Hematopoietic multipotent progenitor cell treated with erythropoietin and hydrocortisone succinate and interleukin-3 and kit ligand, for 15 days (in vitro differentiated cells): ENCODE measurements at places on chromosomes 6 and 20.
A peak's percentile ranks its signal among the peaks of the same experiment; 100 is the strongest.

DNA sequence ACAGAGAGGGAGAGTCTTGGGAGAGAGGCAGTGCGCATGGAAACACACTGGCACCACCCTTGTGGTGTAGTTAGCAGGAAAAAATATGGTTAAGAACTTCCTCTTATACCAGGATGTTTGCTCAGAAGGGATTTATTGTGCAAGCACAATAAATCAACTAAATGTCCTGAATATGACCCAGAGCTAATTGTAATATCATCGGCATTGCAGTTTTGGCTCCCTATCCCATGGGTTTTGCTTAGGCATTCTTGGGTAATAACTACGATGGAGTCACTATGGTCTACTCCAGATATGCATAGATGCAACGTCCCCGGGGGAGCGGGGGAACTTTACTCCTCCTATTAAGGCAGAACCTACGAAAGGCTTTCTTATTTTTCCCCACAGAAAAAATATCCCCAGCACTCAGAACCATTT lies 751.6 kb downstream of the EYS start:
- DNase-seq, result no peak

DNA sequence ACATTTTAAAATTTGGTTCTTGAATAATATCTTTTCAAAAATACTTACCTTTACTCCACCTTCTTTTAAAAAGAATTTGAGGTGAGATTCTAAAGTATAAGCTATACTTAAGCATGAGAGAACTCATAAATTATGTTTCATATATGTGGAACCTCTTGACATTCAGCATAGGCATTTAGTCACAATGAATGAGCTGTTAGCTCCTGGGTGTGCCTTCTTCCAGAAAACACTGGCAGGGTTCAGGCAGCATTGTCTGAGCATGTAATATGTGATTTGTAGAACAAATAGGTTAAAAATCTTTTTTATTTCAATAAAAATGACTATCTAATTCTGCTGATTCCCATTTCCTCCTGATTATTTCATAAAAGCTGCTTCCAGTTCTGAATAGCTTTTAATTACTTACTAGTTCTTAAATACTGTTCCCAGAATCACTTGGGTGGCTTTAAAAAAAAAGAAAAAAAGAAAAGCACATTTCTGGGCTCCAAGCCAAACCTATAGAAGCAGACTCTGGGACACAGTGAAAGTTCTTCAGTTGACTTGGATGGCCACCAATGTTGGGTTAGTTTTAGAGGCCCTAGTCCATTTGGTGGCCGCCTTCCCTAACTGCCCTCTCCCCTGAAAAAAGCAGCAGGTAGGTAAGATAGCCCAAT lies 20.2 kb downstream of the RNF8 start:
- DNase-seq, result no peak

GRCh38 chr6:135087803-135088202 lies 33.2 kb upstream of the HBS1L start:
- no peak for DNase-seq

- no peak for DNase-seq
Observed at GRCh38 chr20:24134284-24134683, 145.7 kb upstream of the GGTLC1 start.

DNA sequence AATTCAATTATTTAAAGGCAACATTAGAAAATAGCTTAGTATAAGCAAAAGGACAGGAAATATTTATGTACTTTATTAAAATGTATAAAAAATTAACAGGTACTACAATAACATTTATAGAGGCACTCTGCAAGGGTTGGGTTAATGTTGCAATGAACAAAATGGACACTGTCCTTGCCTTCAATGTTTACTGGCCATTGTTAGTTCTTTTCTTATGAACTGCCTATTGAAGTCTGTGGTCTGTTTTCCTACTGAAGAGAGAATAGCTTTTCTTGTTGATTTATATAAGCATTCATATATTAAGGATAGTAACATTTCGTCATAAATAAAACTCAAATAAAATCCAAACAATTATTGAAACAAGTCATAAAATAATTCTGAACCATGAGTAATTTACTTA lies 135.3 kb upstream of the BEND6 start:
- no peak for DNase-seq

DNA sequence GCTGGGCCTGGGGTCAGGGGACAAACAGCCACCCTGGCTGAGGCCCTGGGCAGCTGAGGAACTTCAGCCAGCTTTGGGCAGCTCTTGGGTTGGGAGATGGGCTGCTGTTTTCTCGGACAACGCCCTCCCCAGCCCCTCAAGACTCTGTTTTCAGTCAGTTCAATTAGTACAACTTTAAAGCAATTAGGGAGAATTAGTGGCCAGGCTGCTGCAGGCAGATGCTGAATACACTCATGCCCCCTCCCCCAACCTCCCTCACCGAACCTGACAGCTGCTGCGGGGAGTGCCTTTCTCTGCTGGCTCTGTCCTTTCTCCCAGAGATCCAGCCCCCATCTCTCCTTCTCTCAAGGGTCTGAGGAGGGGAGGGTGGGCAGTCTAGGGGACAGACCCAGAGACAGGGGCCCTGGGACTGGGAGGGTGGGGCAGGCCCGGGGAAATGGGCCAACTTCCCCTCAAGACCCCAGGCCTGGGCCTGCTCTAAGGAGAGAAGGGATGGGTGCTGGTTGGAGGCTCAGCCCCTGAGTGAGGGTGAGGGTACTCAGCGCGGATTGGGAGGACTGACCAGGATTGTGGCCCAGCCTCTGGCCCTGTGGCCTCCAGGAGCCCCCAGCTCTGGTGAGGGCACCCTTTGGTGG lies 17.8 kb upstream of the MYT1 start:
- DNase-seq, result no peak

DNA sequence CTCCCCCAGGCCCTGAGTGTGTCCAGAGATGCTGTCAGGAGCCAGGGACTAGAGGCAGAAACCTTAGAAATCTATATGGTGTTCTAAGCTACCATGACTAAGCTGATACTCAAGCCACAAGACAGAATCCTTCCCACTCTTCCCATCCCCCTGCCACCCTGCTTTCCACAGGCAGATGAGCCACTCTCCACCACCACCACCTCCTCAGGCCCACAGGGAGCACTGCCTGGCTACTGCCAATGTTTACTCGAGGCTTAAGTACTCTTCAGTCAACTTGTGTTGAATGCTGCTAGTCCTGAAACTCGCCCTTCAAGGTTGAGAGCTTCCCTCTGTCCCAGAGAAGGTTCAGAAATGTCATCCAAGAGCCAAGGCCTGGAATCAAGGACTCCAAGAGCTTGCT lies 56.2 kb downstream of the CENPW start:
- DNase-seq, result no peak

- DNase-seq, result no peak
Observed at GRCh38 chr20:13492001-13492481, 146.7 kb downstream of the TASP1 start.

GRCh38 chr6:139868576-139868975 lies 494.1 kb upstream of the CITED2 start:
- DNase-seq, result no peak

GRCh38 chr20:50146732-50147662 lies 6.5 kb downstream of the PEDS1 start:
- DNase-seq, result peak; percentile 60

DNA sequence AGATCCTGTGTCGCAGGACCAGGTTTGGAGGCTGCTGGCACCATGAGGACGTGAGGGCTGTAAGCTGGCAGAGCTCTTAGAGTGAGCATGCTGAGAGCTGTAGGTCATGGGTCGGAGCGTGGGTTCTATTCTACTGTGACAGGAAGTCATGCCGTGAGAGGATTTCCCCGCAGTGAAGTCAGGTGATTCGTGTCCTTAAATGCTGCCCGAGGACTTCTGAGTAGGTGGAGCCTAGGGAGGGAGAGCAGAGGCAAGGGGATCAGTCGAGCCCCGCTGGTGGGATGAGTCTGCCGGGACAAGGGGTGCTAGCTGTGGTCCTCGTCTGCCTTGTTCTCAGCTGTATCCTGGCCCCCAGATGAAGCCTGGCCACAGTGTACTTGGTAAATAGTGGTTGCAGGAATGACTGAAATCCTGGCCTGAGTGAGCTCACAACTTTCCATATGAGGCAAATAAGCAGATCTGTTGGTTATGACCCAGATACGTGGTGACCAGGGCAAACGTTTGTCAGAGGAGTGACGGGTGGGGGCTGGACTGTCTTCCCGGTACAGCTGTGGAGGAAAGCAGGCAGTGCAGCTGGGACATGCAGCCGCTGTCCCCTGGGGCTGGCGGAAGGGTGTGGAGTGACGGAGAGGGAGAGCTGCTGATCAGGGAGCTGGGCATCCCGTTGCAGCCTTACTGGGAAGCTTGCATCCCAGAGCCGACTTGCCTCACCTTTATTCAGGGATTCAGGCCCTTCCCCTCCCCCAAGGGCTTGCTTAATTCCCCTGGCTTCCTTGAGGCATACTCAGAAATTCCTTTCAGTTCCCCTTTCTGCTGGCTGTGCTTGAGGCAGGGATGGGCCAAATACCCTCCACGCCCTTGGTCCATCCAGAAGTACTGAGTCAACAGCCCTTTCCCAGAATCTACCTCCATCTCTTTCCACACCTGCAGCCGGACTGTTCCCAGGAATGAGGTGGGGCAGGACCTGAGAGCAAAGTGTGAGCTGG lies 250.9 kb upstream of the RREB1 start:
- DNase-seq, result no peak

- no peak for DNase-seq
Observed at GRCh38 chr6:124755321-124755720, 206.9 kb upstream of the RNF217 start.

DNA sequence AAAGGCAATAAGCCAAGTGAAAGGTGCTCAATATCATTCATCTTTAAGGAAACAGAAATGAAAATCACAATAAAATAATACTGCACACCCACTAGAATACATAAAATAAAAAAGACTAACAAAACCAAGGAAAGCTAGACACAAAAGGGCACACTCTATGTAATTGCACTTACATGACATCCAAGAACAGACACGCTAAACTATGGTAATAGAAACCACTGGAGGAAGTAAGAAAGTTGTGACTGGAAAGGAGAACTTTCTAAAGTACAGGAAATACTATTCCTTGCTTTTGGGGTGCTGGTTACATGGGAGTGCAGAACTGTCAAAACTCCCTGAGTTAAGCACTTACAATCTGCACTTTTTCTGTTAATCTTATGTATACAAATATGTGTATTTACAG lies 253.7 kb upstream of the RUNX2 start:
- no peak for DNase-seq

DNA sequence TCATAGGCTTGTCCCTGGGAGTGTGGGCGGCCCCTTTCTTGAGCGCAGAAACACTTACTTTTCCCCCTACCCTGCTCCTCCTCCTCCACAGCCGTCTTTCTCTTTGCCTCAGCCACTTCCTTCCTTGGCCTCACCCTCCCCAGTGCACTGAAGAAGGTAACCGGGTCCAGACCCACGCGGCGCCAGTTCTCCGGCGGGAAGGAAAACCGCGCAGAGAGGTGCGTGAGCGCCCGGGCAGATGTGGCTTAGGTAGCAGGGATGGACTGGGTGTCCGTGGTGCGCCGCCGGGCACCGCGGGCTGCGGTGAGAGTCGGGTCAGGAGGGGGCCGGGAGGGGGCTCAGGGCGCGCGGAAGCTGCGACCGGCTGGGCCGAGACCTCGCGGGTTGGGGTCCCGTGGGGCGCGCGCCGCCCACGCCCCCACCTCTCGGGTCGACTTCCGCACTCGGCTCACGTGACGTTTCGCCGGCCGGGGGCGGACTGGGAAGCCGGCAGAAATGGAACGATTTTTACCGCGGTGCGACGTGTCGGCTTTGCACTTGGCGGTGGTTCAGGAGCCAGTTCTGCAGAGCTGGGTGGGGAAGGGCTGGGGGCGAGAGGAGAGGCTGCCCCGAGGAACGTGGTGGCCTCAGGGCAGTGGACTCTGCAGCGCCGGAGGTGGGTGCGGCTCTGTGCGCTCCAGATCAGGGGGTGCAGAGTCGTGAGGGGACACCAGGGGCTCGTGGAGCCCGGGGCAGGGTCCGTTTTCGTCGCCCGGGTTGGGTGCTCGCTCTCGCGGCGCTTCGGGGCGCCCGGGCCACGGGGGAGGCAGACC lies at the start of gene ABRACL:
Gene ABRACL (plus strand): TSS at position 88 of the 812 bp plus-strand sequence. CDS start 5,416 bp downstream, outside the sequence.
- DNase-seq, result peak; percentile 17

GRCh38 chr20:48822879-48823385 lies 4.9 kb downstream of the PREX1 start:
- DNase-seq, result no peak
